T-helper 1 cell (primary cell): ENCODE measurements at places on chromosomes 12 and 14.

DNA sequence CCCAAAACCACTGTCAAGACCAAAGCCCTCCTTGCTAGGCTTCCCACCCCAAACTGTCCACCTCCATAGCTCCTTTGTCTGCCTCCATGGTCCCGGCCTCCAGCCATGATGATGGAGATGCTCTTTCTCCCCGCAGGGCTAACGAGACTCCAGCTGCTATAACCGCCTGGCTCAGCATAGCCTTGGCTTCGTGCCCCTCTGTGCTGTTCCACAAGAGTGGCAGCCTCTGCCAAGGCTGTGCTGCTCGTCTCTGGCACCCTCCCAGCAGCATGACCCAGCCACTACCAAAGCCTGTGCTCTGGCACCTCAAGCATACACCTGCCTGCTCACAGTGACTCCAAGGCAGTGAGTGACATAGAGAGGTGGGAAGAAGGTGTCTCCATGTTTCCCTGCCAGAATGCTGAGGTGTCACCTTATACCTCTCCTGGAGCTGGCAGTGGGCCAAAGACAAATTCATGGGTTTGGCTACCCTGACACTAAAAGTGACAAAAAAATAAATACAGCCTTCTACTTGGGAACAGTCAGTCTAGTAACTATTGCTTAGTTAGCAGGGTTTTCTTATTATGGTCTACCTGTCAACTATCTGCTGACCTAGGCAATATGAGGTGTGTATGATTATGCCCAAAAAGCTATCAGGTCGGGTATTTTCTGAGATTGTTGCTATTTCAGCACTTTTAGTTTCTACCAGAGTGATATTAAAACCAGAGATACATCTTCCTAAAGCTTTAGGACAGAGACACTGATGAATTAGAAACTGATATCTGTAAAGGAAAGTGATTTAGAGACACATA, 16.1 kb upstream of the KRT73 start:
- DNase-seq = no peak

- DNase-seq = no peak
These were observed 39.4 kb upstream of the BTG1 start for GRCh38 chr12:92185052-92185451.

DNA sequence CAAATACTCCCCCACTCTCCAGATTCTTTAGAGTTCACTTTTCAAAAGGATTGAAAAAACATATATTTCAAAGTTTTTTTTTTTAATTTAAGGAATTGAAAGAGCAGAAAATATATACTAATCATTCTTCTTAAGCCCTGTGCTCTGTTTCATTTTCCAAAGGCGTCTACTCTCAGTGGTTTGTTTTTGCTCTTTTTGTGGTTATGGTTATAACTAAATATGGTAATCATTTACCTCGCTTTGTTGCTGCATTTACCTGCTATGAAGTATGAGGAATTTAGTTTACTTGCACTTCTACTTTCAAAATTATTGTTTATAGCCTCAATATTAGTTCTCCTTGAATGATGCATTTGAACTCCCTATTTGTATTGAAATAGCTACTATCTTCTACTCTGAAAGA, 55.9 kb upstream of the LRRK2 start:
- DNase-seq = no peak

DNA sequence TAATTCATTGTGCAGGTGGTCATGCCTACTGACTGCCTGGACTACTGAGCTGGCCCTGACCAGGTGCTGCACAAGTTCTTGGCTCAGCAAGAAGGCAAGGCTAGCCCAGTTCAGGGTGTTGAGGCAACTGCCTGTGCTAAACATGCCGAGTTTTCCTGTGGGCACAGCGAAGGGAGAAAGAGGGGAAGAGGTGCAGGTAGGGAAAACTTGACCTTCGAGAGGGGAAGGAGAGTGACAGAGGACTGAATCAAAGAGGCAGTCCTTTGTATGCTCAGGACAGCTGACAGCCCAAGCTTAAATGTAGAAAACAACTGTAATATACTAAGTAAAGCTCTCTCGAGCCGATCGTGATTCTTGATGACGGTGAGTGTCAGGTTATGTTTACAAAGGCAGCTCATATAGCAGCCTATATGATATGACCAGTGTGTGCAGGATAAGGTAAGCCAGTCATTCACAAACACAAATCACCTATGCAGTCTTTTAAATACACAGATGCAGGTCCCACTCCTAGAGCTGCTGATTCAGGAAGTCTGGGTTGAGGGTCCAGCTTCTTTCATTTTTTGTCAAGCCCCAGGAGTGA, 2.6 kb downstream of the IRAK3 start:
- DNase-seq = no peak

DNA sequence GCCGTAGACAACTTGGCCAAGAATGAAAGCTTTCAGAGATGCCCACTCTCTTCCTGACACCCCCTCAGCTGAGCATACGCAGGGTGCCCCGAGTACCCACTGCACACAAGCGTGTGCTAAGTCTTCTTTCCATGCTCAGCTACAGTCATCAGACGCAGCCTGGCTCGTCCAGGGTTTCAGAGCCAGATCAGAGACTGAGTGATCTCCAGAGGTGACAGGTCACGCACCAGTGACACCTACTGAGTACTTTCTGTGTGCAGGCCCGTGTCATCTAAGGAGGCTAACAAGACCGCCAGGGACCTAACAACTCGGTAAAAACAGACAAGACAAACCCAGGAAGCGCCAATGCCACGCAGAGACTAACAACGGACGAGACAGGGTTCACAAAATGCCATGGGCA, 25.1 kb downstream of the STX2 start:
- no peak for DNase-seq

DNA sequence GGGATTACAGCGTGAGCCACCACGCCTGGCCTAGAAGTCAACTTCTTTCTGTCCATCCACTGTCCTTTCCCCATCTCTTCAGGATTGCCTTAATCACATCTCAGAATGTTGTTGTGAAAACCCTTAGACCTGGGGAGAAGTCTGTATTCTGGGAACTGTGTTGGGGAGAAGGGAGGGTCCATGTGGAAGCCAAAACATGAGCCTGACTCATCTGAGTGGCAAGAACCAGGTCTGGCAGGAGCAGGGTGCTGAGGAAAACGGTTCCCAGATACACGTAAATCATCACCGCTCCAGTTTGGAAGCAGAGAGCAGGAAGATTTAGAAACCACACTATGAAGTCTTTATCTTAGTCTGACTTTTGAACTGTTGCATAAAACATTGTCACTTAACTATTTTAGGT, 245.6 kb upstream of the RGS6 start:
- DNase-seq = no peak

DNA sequence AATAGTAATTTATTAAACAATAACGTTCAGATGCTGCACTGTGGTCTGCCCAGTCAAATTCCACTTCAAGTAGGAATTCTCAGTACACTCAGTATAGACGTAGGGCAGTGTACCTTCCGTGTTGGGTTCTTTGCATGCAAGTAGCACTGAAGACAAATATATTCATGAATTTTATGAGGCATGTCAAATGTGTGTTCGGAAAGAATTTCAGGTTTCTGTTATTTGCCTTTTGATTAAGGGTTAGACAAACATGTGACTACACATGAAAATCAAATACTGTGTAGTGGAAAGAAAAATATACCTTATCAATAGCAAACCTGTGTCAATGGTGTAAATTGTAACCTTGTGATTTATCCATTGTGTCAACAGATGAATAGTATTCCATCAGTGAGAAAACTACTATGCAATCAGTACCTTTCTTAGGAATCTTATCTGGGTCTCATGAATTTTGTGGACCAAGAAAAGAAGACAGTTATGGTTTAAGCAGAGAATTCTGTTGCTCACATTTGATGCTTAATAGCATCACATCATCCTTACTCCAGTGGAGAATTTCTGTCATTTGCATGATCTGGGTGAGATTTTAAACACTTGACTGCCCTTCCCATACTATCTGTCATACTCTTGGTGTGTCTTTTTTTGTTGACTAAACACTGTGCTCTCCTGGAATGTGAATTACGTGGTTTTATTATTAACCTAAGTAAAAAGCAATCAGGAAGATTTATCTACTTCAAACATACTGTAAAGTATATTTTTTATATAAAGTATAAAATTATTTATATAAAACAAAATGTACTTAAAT, 13.3 kb downstream of the TMEM260 start:
- no peak for DNase-seq
